Activated CD4-positive, alpha-beta memory T cell treated with anti-CD3 and anti-CD28 coated beads for 36 hours (primary cell): ENCODE measurements at places on chromosomes 6 and 20. TPM values are rescaled to one million over a fixed set of nuclear protein-coding genes. Genes with fewer than 3 reads are reported as not detected.

Gene PTK6
- total RNA-seq = 0.78 TPM

Gene MACROD2
- not detected for total RNA-seq

DNA sequence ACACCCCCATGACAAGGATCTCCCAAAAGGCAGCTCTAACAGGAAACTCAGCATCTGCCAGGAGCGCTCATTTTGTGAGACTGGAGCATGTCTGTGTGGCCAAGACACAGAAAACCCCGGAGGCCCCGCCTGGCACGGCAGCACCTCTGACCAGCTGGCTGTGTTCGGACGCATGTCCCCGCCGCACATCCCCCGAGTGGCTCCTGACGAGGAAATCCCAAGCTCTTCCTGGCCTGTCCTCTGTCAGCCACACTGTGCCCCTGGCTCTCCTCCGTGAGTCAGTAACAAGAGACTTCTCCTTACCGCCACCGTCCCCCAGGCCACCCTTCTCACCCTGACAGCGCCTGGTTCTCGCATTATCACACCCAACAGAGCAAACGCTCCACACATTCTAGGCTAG is 14.4 kb downstream of the SLC2A4RG start:
- DNase-seq = no peak

- no peak for DNase-seq
Observed at GRCh38 chr6:119166024-119166784, 87.7 kb upstream of the FAM184A start.

Gene MEI4
- not detected for total RNA-seq

- DNase-seq = no peak
Observed at GRCh38 chr6:7004581-7005297, 103.0 kb upstream of the RREB1 start.
